ENCODE measurements at places on chromosomes 11 and 22.

- DNase-seq = no peak
These were observed 22.6 kb downstream of the AMOTL1 start for GRCh38 chr11:94790661-94791180.

DNA sequence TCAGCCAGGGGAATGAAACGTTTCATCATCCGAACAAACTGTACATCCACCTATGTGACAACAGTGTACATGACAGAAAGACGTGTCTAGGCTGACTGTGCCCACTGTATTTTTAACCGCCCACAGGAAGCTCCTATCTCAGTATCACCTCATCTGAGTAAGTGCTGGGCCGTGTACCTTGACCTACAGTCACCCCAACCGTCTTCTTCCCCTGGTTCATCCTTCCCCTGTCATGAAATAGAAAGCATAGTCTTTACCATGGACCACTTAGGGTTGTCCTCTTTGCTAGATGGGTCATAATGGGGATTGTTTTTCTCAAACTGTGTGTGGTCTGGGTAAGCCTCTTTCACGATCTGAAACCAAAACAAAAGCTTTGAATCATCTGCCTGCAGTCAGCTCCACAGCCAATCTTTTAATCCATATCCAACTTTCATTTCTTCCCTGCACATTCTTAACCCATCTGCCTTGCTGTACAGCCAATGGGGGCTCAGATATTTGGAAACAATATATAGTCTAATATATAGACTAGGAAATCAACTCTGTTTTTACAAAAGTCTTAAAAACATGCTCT lies 4.2 kb downstream of the THYN1 start:
- no peak for DNase-seq

GRCh38 chr11:78218707-78219492 lies 30.2 kb downstream of the USP35 start:
- no peak for DNase-seq

DNA sequence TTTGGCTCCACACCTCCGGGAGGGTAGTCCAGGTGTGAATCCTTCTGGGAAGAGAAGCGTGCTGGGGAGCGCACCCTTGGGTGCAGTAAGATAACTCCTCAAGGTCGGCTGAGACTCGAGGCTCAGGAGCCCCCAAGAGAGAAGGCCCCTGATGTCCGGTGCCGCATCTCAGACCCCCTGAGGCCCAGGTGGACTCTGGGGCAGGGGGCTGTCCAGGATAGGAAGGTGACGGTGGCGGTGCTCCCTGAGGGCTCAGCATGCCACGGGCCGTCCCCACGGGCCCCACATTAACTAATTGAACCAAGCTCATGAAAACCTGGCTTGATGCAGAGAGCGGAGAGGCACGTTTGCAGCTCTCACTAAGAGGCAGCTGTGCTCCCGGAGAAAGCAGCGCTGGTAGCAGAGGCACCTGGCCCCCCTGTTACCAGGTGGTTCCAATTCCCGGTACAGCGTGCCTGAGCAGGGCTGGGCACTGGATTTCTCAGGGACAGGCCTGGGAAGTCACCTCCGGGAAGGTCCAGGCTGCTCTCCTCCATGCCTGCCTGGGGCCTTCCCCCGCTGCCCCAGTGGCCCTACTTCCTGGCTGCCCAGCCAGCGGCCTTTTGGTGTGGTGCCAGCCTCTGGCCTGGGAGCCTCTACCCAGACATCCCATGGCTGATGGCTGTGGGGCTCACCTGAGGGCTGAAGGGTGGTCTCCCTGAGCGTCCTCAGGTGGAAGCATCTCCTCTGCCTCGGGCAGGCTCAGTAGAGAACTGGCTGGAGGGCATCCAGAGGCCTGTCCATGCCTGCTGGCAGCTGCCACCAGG lies 1.1 kb downstream of the KCNQ1 start:
- no peak for DNase-seq

- DNase-seq = no peak
These were observed 656.0 kb upstream of the LUZP2 start for GRCh38 chr11:23840872-23841271.

GRCh38 chr11:67299471-67300191 lies 3.7 kb upstream of the SSH3 start:
- no peak for DNase-seq

- DNase-seq = no peak
These were observed 23.0 kb downstream of the LIMK2 start for GRCh38 chr22:31235081-31235480.

DNA sequence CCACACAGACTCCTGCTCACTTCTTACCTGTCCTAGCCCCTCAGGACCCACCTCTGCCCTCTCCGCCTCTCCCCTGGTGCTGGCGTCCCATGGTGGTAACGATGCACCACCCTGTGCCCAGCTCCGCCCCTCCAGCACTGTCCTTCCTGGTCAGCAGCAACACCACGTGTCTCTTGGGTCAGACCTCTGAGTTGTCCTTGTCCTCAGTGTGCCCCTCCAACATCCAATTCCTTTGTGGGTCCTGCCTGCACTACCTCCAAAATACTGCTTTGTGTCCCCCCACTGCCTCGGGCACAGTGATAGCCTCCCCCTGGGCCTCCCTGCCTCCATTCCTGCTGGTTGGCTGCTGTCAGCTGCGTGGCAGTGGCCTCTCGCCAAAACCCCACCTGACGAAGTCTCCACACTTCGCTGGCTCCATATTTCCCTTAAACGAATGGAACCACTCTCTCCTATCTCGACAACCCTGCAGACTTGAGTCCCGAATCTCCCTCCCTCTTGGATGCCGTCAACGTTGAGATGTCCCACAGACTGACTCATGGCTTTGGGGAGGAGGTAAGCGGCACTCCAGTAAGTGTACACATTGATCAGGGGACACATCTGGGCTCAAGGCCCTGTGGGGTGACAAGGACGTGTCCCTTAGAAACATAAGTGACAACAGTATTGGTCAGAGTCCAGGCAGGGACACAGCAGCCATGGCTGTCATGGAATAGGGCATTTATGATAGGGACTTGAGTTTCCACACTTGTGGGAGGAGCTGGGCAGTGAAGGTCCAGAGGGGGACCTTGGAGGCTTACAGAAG lies 42.8 kb downstream of the SHISAL1 start:
- no peak for DNase-seq

DNA sequence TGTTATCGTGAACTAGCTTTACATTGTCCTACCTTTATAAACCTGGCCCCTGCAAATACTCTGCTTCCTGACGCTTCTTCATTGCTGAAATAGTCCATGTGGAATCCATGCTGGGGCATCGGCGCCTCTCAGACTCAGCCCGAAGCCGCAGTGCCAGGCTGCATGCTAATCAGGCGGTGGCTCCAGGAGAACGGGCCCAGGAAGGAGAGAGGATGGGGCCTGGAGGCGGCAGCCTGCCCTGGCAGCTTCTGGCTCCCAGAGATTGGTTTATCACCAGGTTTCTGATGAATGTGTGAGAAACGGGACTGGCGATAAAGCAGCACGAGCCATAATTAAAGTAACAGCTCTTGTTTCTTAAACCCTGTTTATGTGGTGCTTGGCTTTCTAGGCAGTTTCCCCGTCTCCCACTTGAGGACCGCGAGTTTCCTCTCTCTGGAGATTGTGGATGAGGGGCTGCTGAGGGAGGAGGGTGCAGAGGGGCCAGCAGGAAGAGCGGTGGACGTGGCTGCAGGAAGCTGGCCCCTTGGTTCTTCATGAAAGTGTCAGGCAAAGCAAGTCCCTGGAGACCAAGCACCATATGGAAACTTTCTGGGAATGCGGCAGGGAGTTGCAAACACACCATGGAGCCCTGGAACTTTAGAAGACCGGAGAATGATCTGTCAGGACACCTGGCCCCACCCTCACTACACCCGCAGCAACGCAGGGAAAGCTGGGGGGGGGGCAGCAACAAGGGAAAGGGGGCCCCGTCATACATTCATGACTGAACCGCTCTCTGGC lies 93.4 kb downstream of the NTM start:
- no peak for DNase-seq

DNA sequence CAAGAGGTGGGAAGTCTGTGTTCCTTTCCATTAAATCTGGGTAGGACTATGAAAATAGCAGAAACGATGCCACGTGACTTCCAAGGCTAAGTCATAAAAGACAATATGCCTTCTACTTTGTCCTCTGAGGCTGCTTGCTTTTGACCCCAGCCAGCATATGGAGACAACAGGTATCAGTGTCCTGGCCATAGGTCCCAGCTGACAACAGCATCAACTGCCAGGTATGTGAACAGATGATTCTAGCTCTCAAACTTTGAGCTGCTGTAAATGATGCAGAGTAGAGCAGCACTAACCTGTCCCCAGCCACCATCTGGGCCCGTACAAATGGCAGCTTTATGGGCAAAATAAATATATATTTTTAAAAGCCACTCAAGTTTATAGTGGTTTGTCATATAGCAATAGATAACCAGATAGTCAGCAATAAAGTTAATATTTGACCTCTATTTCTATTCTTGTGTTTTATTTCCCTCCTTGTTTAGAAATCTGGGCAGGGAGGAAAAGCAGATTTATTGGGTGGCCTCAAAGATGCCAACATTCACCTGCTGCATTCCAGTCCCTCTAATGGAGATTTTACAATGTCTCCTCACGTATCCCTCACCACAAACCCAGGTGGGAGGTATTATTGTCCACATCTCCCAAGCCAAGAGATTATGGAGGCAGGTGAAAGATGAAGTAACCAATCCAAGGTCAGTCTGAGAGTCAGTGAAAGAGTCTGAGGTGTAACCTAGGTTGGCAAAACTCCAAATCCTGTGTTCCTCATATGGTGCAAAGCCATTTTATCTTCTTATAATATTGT lies 209.6 kb upstream of the LARGE1 start:
- DNase-seq = no peak

- no peak for DNase-seq
These were observed 19.8 kb downstream of the ARL14EP start for GRCh38 chr11:30342736-30343166.
